ENCODE measurements at places on chromosomes 12 and 14.

DNA sequence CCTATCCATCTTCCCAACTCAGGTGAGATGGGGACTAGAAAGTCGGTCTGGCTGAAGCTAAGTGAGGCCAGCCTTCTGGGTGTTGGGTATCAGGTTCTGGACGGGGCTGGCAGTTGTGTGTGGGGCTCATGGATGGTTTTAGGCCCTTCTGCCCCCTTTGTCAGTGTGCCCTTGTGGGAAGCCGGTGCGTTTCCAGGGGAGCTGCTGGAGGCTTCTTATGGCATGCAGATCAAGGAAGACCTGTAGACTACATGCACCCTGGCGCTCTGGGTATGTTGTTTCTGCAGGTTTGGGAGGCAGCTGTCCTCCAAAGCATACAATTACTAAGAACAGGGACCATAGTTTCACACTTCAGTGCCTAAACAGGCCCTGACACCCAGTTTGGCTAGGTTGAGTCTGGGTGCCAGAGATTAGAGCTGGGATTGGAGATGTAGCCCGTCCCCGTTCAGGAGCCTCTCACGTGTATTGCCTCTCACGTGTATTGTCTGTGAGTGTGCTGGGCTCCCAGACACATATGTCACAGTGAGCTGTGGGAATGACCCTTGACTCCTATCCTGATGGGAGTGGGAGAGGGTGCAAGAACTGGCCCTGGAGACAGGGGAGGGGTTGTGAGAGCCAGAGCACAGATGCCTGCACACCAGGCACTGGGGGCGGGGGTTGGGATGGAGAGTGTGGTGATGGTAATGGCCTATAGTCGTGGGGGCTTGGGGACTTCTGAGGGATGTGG is 84.4 kb downstream of the SLC25A47 start:
- DNase-seq: no peak

GRCh38 chr12:98198261-98198982 is 317.0 kb upstream of the TMPO start:
- DNase-seq: no peak

DNA sequence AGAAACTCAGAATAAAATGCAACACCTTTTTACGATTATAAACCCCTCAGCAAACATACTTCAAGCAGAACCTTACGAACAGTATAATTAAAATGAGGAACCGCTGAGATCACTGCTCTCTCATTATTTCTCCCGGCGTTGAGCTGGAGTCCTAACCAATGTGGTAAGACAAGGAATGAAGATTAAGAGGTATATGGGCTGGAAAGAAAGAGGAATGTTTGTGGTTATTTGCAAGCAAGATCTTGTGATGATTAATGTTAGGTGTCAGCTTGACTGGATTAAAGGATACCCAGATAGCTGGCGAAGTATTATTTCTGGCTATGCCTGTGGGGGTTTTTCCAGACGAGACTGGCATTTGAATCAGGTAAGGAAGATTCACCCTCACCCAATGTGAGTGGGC is 10.3 kb upstream of the ZNF84 start:
- no peak for DNase-seq

DNA sequence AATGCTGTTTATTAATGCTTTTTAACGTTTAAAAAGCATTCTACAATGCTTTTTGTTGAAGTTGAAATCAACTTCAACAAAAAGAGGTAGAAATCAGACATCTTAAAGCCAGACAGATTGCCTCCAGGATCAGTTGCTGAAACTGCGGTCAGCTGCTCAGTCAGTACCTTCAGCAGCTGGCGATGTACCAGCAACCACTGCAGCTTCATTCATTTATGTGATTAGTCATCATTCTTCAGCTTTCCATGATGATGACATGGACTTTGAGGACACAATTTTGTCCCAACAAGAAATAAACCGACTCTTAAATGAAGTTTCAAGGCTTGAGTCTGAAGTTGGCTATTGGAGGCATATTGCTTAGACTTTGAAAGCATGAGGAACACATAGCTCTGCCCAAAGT is 31.5 kb upstream of the NUAK1 start:
- DNase-seq: no peak

Data from muscle of leg (tissue), 16 donors.